Muscle of leg (tissue), 16 donors: ENCODE measurements at places on chromosomes 5 and 9. TPM values are rescaled to one million over a fixed set of nuclear protein-coding genes. Genes with fewer than 3 reads are reported as not detected.

DNA sequence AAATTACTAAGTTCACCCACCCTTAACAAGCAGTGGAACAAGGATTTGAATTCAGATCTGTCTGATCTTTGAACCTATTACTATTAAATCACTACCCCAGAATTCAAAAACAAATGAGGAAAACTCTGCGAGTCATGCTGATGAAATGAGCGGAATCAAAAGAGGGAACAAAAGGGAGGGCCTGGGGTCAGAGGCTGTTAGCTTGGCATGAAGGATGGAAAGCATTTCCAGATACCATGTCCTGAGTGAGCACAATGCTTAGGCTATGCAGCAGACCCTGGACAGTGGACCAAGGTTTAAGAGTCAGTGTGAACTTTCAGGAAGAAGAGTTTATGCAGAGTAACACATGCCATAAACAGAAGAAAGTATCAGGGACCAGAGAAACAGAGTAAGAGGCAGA, 30.5 kb downstream of the GRIA1 start:
- no peaks in the 10 kb centered on the region for H3K27me3 ChIP-seq
- no peak overlapping the region for H3K4me3 ChIP-seq
- no peak for DNase-seq
- no peaks in the 10 kb centered on the region for H3K36me3 ChIP-seq
- H3K27ac ChIP-seq, result no peak overlapping the region
- no peaks in the 10 kb centered on the region for H3K4me1 ChIP-seq

DNA sequence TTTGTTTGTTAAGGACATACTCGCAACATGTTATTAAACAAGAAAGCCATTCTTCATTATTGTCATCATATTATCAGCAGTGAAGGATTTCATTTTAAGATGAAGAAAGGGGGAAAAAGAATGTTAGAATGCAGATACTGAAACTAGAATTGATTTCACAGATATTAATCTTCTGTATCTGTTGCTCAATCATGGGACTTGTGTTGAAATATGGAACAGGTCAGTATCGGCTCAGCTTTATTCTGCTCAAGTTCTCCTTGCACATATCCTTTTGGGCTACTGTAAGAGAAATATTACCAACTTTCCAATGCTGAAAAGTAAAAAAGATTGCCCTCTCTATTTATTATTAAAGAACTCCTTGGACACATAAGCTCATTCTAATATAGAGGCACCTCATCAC, 13.8 kb upstream of the ANXA1 start:
- H3K4me1 ChIP-seq, result no peaks in the 10 kb centered on the region
- no peaks in the 10 kb centered on the region for H3K27me3 ChIP-seq
- H3K36me3 ChIP-seq, result no peaks in the 10 kb centered on the region
- DNase-seq, result no peak

DNA sequence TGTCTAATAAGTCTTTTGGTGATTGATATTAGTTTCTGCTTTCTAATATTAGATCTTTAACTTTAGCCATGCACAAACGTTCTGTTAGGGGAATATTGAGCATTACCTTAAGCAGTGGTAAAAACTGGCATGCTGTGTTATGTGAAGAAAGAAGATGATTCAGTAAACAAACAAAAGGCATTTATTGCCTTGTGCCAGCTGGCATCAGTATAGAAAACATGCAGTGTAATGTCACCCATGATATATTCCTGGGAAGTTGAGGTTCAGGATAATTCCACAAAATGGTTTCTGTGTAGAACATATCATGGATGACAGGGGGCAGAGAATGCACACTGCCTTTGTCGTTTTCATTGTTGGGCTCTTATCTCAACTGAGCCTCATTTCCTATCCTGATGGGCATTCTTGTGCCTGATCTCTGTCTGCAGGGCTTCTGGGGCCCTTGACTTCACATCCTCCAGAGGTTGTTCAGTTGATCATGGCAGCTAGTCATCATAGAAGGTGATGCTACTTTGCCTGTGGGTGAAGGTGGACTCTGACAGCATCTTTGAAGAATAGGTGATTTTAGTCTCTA, 24.2 kb downstream of the LRRTM2 start:
- no peaks in the 10 kb centered on the region for H3K36me3 ChIP-seq
- H3K4me1 ChIP-seq, result no peaks in the 10 kb centered on the region
- H3K4me3 ChIP-seq, result no peak overlapping the region

- H3K4me3 ChIP-seq, result no peak overlapping the region
- no peaks in the 10 kb centered on the region for H3K27me3 ChIP-seq
- no peak overlapping the region for H3K27ac ChIP-seq
- H3K36me3 ChIP-seq, result no peaks in the 10 kb centered on the region
Observed at GRCh38 chr5:140214831-140215230, 39.8 kb downstream of the CYSTM1 start.

GRCh38 chr5:124661317-124662141, 84.9 kb downstream of the ZNF608 start:
- H3K27me3 ChIP-seq, result no peaks in the 10 kb centered on the region
- peaks cover 43% of the 10 kb centered on the region for H3K4me1 ChIP-seq
- DNase-seq, result peak; percentile 66

GRCh38 chr5:134135091-134135655, 20.7 kb downstream of the TCF7 start:
- no peak overlapping the region for H3K27ac ChIP-seq
- no peaks in the 10 kb centered on the region for H3K4me1 ChIP-seq
- no peak overlapping the region for H3K4me3 ChIP-seq
- no peaks in the 10 kb centered on the region for H3K27me3 ChIP-seq
- no peak for DNase-seq
- H3K36me3 ChIP-seq, result peaks cover 61% of the 10 kb centered on the region

- H3K27ac ChIP-seq, result no peak overlapping the region
- H3K36me3 ChIP-seq, result no peaks in the 10 kb centered on the region
- H3K4me1 ChIP-seq, result no peaks in the 10 kb centered on the region
- no peak for DNase-seq
- H3K4me3 ChIP-seq, result no peak overlapping the region
Observed at GRCh38 chr5:167661605-167662004, 629.8 kb upstream of the WWC1 start.

DNA sequence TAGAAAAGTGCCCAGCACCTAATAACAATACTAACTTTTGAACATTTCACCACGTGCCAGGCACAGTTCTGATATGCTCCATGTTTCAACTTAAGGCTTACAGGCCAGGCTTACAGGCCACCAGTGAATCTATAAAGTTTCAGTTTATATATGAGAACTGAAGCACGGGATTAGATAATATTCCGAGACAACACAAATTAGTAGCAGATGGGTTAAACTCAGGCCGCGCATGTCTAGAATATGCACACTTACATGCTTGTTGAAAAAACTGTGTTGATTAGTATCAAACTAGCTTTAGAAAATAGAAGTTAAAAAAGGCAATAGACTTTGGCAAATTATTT, 587.9 kb downstream of the MTRR start:
- peaks cover 2% of the 10 kb centered on the region for H3K36me3 ChIP-seq
- H3K27ac ChIP-seq, result peak overlapping the region; percentile 54
- no peaks in the 10 kb centered on the region for H3K27me3 ChIP-seq
- no peak for DNase-seq
- H3K4me3 ChIP-seq, result no peak overlapping the region

GRCh38 chr9:23543419-23543818, 282.6 kb downstream of the ELAVL2 start:
- H3K36me3 ChIP-seq, result no peaks in the 10 kb centered on the region
- no peak for DNase-seq
- H3K27ac ChIP-seq, result no peak overlapping the region
- H3K27me3 ChIP-seq, result no peaks in the 10 kb centered on the region
- peaks cover 2% of the 10 kb centered on the region for H3K4me1 ChIP-seq

The BARHL1 gene
- total RNA-seq, result not detected
